NCI-H2171 (cell line): ENCODE measurements at places on chromosomes 2 and 18.
A peak's percentile ranks its signal among the peaks of the same experiment; 100 is the strongest.

GRCh38 chr2:229363185-229363814, 92.2 kb upstream of the PID1 start:
- DNase-seq: no peak

DNA sequence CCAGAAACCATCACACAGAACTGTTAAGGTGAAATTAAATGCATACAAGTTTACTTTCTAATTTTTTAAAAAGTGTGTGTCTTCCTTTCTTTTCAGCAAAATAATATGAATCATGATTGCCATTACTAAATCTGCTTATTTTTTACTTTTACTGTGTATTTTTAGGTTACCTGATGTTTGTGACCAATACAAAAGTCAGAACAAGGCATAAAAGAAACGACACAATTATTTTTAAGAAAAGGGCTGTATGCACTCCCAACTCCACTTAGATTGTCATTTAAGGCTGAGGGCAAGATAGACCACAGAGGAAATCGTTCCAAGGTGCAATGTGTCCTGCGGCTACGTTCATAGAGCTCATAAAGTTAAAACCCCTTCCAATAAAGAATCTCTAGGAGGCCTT, 797.0 kb downstream of the TDRD15 start:
- DNase-seq: no peak

DNA sequence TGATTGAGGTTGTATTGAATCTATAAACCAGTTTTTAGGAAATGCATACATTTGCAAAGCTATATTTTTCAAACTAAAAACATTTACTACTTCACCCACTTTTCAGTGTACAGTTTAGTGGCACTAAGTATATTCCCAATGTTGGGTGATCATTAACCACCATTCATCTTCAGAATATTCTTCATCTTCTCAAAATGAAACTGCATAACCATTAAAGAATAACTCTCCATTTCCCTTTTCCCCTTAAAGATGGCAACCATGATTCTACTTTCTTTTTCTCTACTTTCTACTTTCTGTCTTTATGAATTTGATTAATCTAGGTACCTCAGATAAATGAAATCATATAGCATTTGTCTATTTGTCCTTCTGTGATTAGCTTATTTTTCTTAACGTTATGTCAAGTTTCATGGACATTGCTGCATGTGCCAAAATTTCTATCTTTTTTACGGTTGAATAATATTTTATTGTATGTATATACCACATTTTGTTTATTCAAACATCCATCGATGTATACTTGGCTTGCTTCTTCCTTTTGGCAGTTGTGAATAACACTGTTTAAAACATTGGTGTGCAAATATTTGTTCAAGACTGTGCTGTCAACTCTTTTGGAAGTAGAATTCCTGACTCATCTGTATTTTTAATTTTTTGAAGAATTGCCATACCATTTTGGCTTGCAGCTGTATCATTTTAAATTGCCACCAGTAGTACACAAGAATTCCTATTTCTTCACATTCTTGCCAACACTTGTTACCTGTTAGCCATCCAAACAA, 104.9 kb downstream of the RPRM start:
- no peak for DNase-seq

DNA sequence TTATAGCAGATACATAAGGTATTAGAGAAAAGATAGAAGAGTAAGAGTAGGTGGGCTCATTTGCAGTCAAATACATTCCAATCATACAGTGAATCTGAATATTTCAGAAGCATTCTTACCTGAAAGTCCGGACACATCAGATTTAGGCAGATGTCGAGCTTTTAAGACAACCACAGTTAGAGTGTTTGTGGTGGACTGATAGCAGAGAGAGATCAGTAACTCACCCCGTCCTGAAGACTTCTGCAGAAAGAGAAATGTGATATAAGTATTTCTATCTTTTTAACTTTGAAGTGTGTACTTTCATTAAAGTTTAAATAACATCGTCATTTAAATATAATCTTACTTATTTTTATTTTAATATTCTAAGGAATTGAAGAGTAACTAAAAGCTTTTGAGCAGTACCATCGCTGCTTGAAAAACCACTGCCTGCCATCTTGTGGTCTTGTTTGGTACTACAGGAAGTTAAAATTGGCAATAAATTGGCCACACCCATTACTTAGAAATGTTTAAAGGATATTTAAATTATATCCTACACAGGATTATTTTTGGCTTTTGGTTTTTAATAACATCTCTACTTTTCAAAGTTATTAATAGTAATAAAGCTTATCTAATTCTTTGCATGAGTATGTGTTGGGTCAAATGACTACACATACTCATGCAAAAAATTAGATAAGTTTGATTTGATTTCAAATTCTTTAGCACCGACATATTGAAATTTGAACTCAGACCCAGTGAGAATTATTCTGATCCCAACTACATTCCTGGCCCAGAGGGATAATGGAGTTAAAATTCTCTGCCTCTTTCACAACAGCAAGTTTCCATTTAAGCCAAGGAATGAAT, 5.5 kb downstream of the SYT4 start:
- no peak for DNase-seq

DNA sequence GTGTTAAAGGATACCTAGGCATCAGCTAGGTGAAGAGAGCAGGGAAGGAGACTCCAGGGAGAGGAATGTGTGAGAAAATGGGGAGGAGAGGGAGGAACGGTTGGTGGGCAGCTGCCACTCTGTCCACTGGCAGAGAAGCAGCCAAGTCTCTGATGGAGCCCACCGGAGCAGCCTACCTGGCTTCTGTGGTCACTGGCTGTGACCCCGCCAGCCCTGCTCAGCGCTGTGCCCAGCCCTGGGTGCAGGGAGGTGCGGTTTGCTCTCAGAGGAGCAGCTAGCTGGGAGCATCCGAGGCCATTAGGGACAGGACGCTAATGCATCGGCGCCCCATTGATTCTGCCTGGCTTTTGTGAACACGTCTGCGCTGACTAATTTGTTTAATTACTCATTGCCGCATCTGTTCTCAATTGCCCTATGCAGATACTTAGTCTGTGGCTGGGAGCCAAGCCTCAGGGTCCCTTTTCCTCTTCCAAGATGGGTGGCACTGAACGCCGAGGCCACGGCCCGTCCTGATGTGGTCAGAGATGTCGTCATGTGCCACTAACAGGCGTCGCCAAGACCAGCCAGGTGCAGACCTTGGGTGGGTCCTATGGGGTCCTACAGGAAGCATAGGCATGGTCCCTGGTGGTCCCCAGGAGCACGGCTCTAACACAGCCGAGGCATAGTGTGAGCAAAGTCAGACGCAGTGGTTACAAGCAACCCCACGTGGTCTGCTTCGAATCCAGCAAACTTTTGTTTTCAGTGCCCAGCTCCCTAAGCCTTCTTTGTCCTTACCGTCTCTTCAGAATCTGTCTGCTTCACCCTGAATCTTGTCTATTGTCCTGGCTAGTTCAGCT, 82.0 kb downstream of the RRM2 start:
- DNase-seq: peak; percentile 43

GRCh38 chr2:23384551-23385343, at the start of gene KLHL29:
Gene KLHL29 (plus strand): TSS chr2:23385179. CDS start chr2:23562197, 177,018 bp downstream.
- peak; percentile 79 for DNase-seq
